ENCODE measurements at places on chromosomes 5 and 9. TPM values are rescaled to one million over a fixed set of nuclear protein-coding genes. Genes with fewer than 3 reads are reported as not detected.

Gene PRSS3
- 0.86 TPM for total RNA-seq

Gene GFI1B
- 0.45 TPM for total RNA-seq

GRCh38 chr5:7529880-7530279, 133.9 kb downstream of the ADCY2 start:
- H3K4me3 ChIP-seq = no peak overlapping the region

DNA sequence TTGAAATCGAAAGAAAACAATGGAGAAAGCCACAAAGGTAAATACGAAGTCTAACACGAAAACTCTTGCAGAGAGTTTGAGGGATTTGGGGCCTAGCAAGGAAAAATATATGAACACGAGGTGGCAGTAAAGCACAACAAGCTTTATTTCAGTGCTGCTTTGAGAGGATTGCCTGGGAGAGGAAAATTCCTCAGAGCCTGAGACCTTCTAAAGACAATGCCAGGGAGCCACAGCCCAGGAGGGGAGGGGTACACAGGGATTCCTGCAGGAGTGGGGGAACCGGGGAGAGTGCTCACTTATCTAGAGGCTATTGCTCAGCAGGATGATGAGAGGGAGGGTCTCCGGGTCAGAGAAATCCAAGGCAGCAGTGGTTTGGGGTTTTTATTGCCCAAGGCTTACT, 134.9 kb upstream of the ADCY2 start:
- H3K27ac ChIP-seq = no peak overlapping the region
- H3K4me3 ChIP-seq = no peak overlapping the region
- H3K27me3 ChIP-seq = peaks cover 5% of the 10 kb centered on the region
- no peak for DNase-seq

DNA sequence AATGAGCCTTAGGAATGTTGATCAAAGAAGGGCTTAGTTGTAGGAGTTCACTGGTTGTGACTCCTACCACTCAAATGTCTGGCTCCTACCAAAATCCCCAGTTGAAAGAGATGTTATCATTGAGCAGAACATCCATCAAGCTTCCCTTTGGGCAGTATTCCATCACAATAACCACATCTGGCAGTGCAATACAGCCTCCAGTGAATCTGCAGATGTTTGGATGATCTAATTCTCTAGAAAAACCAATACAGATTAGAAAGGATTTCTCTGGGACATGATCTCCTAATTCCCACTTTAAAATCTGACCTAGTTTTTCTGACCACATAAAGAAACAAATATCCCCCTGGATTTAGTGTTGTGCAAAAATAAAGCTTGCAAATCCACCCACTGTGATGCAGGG, 81.6 kb downstream of the TMEM215 start:
- H3K4me3 ChIP-seq = no peak overlapping the region
- DNase-seq = no peak
- H3K4me1 ChIP-seq = no peaks in the 10 kb centered on the region
- H3K36me3 ChIP-seq = no peaks in the 10 kb centered on the region
- H3K27me3 ChIP-seq = peaks cover 7% of the 10 kb centered on the region
- no peak overlapping the region for H3K27ac ChIP-seq

- DNase-seq = no peak
- H3K4me1 ChIP-seq = peaks cover 33% of the 10 kb centered on the region
- H3K27ac ChIP-seq = peak overlapping the region; percentile 84
- H3K36me3 ChIP-seq = peaks cover 13% of the 10 kb centered on the region
- H3K27me3 ChIP-seq = no peaks in the 10 kb centered on the region
- H3K4me3 ChIP-seq = peak overlapping the region; percentile 93
Measured at GRCh38 chr9:19127871-19128500, 694 bp upstream of the PLIN2 start.

DNA sequence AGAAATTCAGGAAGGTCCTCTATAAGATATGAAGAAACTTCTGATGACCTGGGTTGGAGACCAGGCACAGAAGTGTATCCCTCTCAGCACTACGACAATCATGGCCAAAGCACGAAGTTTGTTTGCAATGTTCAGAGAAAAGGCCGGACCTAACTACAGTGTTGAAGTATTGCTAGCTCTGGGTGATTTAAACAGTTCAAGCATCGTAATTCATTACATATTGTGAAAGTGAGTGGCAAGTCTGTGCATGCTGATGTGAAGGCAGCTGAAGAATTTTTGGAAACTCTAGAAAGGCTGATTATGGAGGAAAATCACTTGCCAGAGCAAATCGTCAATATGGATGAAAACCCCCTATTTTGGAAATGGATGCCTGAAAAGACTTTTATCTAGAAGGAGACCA, 67.2 kb upstream of the PANK3 start:
- no peak overlapping the region for H3K4me3 ChIP-seq
- H3K4me1 ChIP-seq = no peaks in the 10 kb centered on the region
- H3K27me3 ChIP-seq = peaks cover 3% of the 10 kb centered on the region
- H3K36me3 ChIP-seq = peaks cover 11% of the 10 kb centered on the region
- H3K27ac ChIP-seq = no peak overlapping the region
- no peak for DNase-seq

GRCh38 chr9:37503736-37504135, 18.0 kb downstream of the POLR1E start:
- H3K27ac ChIP-seq = no peak overlapping the region
- H3K36me3 ChIP-seq = peaks cover 22% of the 10 kb centered on the region
- no peaks in the 10 kb centered on the region for H3K27me3 ChIP-seq
- DNase-seq = no peak
- H3K4me3 ChIP-seq = no peak overlapping the region

Gene NAA35
- total RNA-seq = 32.9 TPM

GRCh38 chr5:123421773-123422172, 1.4 kb downstream of the CEP120 start:
- H3K4me3 ChIP-seq = no peak overlapping the region
- no peak overlapping the region for H3K27ac ChIP-seq
- H3K27me3 ChIP-seq = no peaks in the 10 kb centered on the region
- no peak for DNase-seq

DNA sequence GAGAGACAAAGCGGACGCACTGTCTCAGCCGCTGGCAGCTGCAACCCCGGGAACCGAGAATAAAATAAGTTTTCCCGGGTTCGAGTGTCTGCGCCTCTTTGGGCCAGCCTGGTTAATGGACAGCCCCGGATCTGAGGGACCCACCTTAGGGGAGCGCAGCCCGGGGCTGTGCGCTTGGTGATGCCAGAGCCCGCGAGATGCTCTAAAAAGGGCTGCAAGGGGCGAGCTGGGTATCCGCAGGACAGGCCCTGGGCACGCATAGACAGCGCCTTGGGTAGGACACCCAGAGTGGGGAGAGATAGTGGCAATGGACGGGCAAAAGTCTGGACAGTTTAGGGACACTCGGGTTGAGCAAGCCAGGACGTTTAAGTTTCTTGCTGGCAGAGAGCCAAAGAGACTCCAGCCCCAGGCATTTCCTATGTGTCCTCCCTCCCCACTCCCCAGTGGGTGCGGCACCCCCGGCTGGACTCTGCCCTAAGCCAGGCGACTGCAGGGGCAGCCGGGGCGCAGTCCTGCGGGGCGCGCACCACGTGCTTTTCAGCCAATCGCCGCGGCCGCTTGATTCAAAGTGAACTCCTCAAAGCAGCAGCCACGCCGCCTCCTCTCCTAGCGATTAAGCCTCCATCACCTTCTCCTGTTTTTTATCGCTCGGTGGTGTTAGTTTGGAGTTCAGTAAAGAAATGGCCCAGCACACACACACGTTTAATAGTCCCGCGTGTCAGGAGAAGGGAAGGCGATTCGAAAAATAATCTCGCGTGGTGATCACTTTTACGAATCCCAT, 616 bp upstream of the ENC1 start:
- H3K27me3 ChIP-seq = peaks cover 3% of the 10 kb centered on the region
- H3K36me3 ChIP-seq = peaks cover 14% of the 10 kb centered on the region
- H3K4me1 ChIP-seq = peaks cover 46% of the 10 kb centered on the region
- H3K27ac ChIP-seq = peak overlapping the region; percentile 93
- peak; percentile 85 for DNase-seq
- H3K4me3 ChIP-seq = peak overlapping the region; percentile 95

- no peak for DNase-seq
- H3K4me3 ChIP-seq = no peak overlapping the region
- peaks cover 13% of the 10 kb centered on the region for H3K27me3 ChIP-seq
- H3K4me1 ChIP-seq = no peaks in the 10 kb centered on the region
Measured at GRCh38 chr5:148477429-148477828, 93.7 kb downstream of the FBXO38 start.

DNA sequence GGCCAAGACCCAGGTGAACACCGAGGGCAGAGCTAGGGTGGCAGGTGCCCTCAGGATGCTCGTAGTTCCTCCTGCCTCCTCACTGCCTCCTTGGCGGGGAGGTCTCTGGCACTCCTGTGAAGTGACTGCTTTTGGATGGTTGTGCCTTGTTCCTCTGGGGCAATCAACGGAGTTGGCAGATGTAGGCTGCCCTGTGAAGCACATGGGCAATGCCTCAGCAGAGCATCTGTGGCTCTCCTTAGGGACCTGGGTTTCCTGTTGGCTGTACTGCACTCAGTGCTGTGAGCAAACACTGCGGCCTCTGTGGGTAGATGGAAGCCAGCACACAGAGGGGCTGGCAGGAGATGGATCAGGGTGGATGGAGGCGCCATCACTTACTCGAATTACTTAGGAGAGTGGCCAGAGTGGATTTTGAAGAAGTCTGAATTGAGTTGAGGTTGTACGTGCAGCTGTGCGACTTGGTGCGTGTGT, 71.4 kb upstream of the COL5A1 start:
- H3K36me3 ChIP-seq = no peaks in the 10 kb centered on the region
- no peak overlapping the region for H3K27ac ChIP-seq
- H3K27me3 ChIP-seq = peaks cover 4% of the 10 kb centered on the region

GRCh38 chr5:81779916-81780266, 29.0 kb upstream of the SSBP2 start:
- no peaks in the 10 kb centered on the region for H3K27me3 ChIP-seq
- no peak overlapping the region for H3K4me3 ChIP-seq
- H3K4me1 ChIP-seq = peaks cover 32% of the 10 kb centered on the region
- no peak for DNase-seq

- DNase-seq = no peak
- H3K27me3 ChIP-seq = no peaks in the 10 kb centered on the region
- no peak overlapping the region for H3K4me3 ChIP-seq
Measured at GRCh38 chr5:131394128-131394527, 130.3 kb downstream of the CDC42SE2 start.

Gene LRRC14B
- total RNA-seq = not detected

Gene SLC24A2
- total RNA-seq = 0.12 TPM

Gene MAMDC4
- total RNA-seq = 29.1 TPM

Gene MSMP
- total RNA-seq = not detected

- no peak overlapping the region for H3K4me3 ChIP-seq
- peaks cover 7% of the 10 kb centered on the region for H3K27me3 ChIP-seq
- no peak overlapping the region for H3K27ac ChIP-seq
- H3K36me3 ChIP-seq = no peaks in the 10 kb centered on the region
- H3K4me1 ChIP-seq = peaks cover 14% of the 10 kb centered on the region
Measured at GRCh38 chr9:16982780-16983310, 112.4 kb upstream of the BNC2 start.

DNA sequence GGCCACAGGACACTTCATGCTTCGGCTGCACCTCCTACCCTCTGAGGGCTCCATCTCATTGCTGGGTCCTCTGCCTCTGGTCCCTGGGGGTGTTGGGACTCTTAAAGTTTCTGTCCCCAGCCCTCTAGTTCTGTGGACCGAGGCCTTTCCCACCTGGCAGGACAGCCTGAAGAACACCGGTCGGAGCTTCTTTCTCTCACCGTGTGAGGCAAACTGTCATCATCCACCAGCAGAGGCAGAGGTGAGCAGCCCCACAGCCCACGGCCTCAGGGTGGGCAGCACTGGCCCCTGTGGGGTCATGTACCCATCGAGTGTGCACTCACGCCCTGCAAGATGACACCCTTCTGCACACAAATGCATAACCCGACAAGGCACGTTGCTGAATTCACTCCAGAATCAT, 49.9 kb downstream of the IRX2 start:
- H3K36me3 ChIP-seq = no peaks in the 10 kb centered on the region
- peaks cover 16% of the 10 kb centered on the region for H3K27me3 ChIP-seq
- no peak overlapping the region for H3K4me3 ChIP-seq
- DNase-seq = no peak
- no peak overlapping the region for H3K27ac ChIP-seq
- peaks cover 7% of the 10 kb centered on the region for H3K4me1 ChIP-seq

DNA sequence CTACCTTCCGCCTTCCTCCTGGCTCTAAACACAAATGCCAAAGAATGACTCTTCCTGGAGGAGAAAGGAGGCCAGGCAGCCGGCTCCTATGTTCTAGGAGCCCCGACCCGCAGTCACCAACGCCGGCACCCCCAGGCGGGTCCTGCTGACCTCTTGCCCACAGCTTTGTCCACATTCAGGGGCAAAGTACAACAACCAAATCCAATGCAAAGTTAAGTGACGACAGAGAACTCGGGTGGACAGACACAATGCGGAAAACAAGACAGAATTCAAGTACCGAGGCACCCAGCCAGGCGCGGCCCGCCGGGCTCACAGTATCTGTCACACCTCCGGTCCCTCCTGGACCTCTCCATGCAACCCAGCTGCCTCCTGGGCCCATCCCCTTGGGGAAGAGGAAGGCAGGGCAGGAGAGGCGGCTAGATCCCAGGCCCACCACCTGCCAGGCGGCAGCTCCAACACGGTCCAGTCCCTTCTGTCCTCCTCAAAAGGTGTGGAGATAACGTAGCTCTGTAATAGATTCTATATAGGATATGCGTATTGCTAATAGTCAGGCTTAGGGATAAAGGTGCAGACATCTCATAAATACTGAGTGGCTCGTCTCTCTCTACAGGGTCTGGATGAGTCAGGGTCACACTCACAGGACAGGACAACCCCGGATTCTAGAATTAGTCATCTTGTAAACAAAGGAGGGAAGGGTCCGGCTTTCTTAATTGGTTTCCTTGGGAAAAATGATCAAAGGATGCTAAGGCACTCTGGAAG, 46.9 kb upstream of the UBAC1 start:
- no peak for DNase-seq
- H3K4me1 ChIP-seq = peaks cover 25% of the 10 kb centered on the region
- H3K27ac ChIP-seq = no peak overlapping the region
- H3K4me3 ChIP-seq = no peak overlapping the region
- no peaks in the 10 kb centered on the region for H3K36me3 ChIP-seq

GRCh38 chr9:37511016-37512010, 25.6 kb downstream of the POLR1E start:
- H3K36me3 ChIP-seq = peaks cover 13% of the 10 kb centered on the region
- H3K27ac ChIP-seq = no peak overlapping the region
- no peak overlapping the region for H3K4me3 ChIP-seq
- H3K4me1 ChIP-seq = no peaks in the 10 kb centered on the region

Gene LCN10
- total RNA-seq = not detected

Gene SLC36A2
- total RNA-seq = not detected

- DNase-seq = no peak
- H3K27me3 ChIP-seq = no peaks in the 10 kb centered on the region
- H3K36me3 ChIP-seq = peaks cover 30% of the 10 kb centered on the region
- no peak overlapping the region for H3K4me3 ChIP-seq
Measured at GRCh38 chr9:95819636-95820035, 55.9 kb upstream of the ERCC6L2 start.

Gene CORO2A
- 9.9 TPM for total RNA-seq

DNA sequence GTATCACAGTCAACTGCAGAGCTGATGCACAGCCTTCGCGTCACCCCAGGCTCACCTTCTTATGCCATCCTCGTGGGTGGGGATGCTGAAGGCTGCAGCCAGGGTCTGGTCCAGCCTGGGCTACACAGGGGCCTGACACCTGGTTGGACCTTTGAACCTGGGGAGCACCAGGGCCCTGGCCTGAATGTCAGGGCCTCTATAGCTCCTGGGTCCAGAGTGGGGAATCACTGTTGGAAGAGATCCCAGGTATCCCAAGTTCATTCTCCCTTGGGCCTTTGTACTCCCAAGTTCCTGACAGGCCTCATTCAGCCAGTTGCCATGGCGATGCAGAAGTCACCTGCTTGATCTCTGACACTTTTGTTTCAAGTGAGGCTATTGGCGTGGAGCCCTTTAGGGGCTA, 43.8 kb downstream of the ZNF618 start:
- H3K27ac ChIP-seq = no peak overlapping the region
- H3K4me1 ChIP-seq = no peaks in the 10 kb centered on the region
- no peak for DNase-seq
- no peaks in the 10 kb centered on the region for H3K27me3 ChIP-seq
